ENCODE measurements at places on chromosomes 16 and 17.

GRCh38 chr17:18182978-18183333 is 672 bp upstream of the ALKBH5 start:
- no peak for DNase-seq

DNA sequence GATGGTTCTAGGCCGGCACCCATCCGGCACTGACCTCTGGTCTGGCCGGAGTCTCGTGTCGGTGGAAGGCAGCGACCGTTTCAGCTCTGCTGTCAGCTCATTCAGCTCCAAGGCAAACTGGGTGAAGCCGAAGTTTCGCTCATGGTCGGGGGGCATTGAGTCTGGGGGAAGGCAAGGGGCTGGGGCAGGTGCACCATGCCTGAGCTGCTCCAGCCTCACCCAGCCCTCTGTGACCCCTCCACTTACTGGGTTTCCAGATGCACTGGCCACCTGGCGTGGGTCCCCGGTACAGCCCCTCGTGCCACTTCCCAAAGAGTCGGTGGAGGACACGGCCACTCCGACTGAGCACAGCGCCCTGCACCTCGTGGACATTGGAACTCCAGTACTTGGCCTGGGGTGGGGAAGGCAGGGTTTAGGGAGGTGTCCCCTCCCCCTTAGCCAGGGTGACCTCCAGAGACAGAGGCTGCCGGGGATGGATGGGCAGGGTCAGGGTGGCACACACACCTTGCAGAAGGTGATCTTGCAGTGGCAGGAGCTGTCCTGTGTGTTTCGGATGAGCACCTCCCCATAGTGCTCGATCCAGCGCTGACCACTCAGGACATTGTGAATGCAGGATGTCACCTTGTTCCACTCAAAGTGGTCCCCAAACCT is 12.6 kb downstream of the OSBPL7 start:
- DNase-seq = no peak

GRCh38 chr17:75877752-75878173 is 618 bp downstream of the TRIM47 start:
- no peak for DNase-seq

DNA sequence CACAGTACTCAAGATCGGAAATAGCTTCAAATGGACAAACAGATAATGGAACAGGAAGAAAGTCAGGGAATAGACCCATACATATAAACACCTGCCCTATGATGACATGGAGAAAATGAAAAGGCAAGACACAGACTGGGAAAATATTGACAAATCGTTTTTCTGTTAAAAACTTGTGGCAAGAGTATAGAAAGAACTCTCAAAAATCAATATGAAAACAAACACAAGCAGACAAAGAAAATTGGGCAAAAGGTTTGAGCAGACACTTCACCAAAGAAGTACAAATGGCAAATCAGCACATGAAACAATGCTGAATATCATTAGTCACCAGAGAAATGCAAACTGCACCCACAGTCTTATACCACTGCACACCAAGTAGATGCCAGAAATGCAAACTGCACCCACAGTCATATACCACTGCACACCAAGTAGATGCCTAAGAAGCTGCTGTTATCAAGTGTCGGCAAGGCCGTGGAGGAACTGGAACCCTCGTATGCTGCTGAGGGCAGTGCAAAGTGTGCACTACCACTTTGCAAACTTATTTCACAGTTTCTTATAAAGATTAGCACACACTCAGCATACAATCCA is 123.5 kb upstream of the CHMP6 start:
- DNase-seq = no peak

DNA sequence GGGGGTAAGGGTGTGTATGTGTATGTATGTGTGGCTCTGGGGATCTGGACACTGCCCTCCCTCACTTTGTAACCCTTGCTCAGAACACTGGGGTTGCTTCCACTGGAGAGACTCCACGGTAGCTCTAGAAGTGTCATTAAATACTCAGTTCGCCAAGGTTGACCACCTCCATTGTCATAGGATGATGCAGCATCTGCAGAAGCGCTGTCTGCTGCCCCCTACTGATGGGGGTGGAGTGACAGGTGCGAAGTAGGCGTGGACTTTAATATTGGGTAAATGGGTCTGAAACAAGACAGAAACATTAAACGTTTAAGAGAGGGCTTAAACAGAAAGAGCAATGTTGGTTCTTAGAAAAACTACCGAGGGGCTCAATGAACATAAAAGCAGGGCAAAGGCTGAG is 35.5 kb upstream of the STAC2 start:
- DNase-seq = no peak

DNA sequence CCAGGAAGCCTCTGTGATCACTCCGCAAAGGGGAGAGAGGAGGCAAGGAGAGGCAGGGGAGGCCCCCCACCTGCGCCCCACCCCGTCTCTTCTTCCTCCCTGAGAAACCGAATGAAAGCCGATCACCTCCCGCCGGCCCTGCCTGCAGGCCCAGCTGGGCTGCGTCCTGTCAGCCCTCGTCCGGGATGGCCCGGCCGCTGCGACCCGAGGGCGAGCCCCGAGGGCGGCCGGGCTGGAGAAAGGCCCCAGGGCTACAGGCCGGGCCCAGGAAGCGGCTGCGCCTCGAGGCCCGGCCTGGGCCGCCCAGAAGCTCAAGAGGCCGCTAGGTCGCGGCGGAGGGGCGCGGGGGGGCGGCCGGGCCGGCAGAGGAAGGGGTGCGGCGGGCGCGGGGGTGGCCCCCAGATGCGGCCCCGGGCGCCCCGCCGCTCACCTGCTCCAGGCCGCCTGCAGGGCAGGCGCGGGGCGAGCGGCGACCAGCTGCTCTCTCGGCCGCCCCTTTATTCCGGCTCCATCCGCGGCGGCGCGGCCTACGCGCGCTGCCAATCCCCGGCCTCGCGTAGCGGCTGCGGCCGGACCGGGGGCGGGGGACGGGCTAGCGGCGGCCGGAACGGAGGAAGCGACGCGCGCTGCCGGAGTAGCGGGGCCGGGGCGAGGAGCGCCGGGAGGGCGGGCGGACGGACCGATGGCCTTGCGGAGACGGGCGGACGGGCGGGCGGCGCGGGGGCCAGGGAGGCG is at the start of gene ZNF319:
Gene ZNF319, minus strand, starts transcription at position 702 of the 735 bp plus-strand sequence. CDS start 2,407 bp downstream, outside the sequence.
- no peak for DNase-seq

GRCh38 chr17:8991514-8992285 is 26.2 kb upstream of the PIK3R5 start:
- no peak for DNase-seq

Measured in DMS79 (cell line).